ENCODE measurements at places on chromosomes 7 and 10.

DNA sequence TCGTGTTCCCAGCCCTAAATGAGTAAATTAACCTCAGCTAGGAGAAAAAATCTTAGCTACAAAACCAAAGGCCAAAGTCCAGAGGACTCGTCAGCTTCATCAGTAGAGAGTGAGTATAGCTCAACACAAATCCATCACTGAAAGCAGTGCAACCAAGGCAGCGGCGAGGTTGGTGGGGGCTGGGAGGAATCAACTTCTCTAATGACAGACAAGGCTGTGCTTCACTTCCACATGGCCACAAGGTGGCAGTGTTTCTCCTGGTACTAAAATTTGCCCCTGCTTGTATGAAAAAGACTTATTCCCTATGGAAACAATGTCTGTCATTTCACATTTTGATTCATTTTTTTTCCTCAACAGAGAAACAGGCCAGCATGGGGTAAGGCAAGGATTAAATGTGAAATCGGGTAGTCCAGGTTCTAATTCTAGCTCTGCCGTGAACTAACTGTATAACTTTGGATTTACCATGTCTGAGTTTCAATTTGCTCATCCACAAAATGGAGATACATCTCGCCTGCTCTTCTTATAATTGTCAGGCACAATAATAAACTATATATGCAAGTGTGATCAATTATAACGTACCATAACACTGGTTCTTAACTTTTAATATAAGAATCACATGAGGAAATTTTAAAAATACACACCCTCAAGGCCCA is 39.3 kb downstream of the FAS start:
- DNase-seq = peak; percentile 46

DNA sequence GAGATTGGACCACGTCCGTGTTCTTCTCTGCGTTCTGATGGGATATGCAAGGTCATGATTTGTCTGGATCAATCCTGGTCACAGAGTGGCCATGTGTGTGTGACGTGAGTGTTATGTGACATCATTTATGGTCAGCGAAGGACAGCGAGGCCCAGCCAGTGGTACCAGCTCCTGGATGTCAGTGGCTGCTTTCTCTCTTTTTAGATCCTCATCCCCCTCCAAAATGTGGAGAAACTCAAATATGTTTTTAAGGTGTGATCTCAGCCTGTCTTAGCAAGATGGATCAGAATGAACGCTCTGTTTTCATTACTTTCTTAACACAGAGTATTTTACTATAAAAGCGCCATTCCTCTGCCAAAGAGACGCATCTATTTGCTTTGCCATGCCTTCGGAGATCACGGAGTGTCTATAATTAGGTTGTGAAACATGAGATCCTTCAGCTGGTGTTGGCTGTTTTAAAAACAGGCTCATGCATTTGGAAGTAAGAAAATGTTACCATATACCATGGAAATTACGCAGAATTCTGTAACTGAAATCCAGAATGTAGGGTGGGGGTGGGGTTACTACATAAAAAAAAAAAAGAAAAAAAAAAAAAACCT is 245.5 kb upstream of the TCERG1L start:
- no peak for DNase-seq

- no peak for DNase-seq
Measured at GRCh38 chr10:63681993-63682697, 160.9 kb downstream of the REEP3 start.

- no peak for DNase-seq
Measured at GRCh38 chr10:101397140-101397539, 43.2 kb downstream of the BTRC start.

DNA sequence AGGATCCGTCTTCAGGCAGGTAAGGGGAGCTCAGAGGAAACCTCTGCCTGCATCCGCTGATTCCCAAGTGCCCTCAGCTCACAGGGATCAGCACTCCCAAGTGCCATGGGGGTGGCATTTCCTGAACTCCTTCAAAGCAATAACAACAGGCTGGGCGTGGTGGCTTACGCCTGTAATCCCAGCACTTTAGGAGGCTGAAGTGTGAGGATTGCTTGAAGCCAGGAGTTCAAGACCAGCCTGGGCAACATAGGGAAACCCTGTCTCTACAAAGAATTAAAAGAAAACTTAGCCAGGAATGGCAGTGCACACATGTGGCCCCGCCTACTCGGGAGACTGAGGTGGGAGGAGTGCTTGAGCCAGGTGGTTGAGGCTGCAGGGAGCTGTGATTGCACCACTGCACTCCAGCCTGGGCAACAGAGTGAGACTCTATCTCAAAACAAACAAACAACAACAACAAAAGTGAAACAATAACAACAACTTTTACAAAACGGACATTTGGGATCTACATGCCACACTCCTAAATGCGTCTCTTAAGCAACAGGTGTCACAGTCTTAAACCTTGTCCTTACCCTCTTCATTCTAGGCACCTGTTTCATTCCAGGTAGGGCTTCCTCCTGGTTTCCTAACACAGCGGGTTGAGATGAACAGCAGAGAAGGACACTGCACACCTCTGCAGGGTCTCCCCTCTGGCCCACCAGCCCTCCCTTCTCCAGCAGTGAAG is 73.8 kb downstream of the PAXIP1 start:
- DNase-seq = no peak

- no peak for DNase-seq
Measured at GRCh38 chr10:23361665-23362064, 17.1 kb upstream of the C10orf67 start.

DNA sequence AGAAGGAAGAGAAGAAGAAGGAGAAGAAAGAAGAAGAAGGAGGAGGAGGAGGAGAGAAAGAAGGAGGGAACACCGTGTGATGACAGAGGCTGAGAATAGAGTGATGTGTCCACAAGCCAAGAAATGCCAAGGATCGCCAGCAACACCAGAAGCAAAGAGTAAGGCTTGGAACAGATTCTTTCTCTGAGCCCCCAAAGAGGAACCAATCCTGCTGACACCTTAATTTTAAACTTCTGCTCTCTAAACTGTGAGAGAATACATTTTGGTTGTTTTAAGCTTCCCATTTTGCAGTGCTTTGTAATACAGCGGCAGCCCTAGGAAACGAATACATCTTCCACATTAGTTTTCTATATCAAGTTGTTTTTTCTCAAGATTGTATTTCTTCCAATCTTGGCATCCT is 13.9 kb upstream of the WNT8B start:
- no peak for DNase-seq

DNA sequence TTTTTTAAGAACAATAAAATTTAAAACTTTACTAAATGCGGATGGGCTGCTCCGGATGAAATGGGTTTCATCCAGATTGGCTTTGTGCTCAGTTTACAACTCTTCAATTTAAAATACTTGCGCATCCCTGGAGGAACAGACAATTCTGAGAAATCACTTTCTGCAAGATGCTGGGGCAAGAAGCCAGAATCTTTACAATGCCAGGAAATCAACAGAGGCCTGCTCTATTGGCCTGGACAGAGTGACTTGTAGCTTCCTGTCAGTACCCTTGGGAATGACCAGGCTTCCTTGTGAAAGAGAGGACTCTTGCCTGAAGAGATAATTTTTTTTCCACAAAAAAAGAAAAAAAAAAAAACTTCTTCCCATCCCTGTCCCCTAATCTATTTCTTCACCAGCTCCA is 3.9 kb upstream of the FAM13C start:
- DNase-seq = no peak

GRCh38 chr7:19269301-19269700 is 124.1 kb upstream of the FERD3L start:
- DNase-seq = no peak

DNA sequence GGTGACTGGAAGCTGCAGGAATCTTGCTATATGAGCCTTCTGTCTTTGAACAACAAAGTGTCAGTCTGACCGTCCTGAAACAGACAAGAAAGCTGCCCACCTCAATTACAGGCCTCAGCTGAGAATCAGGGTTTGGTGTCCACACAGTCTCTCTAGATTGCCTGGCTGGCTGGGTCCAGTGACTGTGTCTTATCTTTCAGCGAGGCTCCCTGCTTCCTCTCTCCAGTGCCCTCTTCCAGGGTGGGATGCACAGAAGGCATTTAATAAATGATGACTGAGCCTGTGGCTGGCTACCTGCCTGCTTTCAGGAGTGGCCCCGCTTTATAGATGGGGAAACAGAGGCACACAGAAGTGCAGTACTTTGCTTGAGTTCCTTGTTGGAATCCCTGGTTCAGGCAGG is 27.4 kb downstream of the FGF8 start:
- DNase-seq = no peak

DNA sequence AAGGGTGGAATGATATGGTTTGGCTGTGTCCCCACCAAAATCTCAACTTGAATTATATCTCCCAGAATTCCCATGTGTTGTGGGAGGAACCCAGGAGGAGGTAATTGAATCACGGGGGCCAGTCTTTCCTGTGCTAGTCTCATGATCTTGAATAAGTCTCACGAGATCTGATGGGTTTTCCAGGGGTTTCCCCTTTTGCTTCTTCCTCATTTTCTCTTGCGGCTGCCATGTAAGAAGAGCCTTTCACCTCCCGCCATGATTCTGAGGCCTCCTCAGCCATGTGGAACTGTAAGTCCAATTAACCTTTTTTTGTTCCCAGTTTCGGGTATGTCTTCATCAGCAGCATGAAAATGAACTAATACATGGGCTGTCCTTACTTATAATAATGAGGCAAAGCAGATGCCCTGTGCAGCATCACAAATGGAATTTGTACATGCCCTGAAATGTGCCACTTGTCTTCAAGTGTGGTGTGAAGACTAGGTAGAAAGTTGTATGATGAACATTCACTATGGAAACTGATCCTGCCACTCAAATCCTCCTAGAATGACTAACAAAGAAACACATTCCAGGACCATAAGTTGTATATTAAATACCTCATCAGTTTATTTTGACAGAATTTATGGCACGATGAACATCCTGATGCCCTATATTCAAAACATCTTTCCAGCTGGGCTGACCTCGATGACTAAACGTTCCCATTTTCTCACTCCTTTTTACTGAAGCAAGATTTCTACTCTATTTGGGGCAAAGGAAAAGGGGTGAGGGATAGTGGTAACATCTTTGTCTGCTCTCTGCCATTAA is 122.8 kb upstream of the CTTNBP2 start:
- no peak for DNase-seq

DNA sequence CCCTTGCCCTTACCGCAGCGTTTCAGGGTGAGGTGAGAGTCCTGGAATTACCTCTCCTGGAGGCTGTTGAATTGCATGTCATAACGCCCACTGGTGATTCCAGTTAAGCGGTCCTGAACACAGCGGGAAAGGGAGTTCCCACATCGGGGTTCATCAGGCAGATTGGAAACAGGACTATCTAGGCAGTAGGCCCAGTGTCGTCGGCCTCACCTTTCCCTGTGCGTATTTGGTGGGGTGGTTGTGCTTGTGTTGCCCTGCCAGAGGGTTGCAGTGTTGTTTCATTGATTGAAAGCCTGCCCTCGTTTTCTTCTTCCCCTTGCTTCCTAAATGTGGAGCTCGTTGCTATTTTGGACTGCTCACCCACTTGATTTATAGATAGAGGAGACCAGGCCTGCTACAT is 10.6 kb upstream of the SUN1 start:
- DNase-seq = no peak

- DNase-seq = no peak
Measured at GRCh38 chr7:131061818-131062217, 265.9 kb upstream of the MKLN1 start.

- DNase-seq = no peak
Measured at GRCh38 chr10:43295436-43295835, 28.6 kb upstream of the RASGEF1A start.

DNA sequence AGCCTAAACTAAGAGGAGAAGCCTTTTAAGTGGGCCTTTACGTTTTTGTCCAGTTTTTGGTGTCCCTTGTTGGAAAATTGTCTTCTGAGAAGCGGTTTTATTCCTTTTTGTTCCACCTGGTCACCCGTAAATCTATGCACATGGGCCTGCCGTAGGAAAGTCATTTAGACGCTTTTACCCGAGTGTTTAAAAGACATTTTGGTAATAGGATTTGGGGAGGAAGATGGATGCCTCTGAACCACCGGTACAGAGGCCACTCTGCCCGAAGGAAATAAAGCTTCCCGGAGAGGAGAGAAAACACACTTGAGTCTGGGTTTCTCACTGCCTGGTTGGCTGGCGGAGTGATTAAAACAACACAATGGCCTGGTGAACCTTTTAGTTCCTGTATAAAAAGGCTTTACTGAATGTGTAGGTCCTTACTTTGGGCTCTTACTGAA is 760 bp downstream of the THNSL1 start:
- DNase-seq = no peak

DNA sequence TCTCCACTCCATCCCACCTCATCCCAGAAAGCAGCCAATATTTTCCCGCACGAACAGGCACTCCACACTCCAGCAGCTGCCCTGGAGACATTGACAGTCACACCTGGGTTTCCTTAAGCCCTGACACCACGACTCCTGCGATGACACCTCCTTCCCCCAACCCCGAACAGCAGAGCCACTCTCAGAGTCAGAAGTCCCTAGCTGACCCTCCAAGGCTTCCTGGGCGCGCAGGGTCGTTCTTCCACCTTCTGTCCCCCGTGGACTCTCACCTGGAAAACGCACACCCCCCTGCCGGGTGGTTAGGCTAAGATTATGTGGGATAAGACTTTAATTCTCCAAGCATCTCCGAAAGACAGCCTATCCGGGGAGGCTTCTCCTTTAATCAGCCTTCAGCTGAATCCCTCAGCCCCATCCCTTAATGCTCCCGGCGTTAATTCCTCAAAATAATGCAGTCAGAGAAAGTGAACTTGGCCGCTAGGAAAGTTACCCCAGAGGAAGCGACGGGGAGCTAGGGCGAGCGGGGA is 1.1 kb downstream of the DENND11 start:
- no peak for DNase-seq

DNA sequence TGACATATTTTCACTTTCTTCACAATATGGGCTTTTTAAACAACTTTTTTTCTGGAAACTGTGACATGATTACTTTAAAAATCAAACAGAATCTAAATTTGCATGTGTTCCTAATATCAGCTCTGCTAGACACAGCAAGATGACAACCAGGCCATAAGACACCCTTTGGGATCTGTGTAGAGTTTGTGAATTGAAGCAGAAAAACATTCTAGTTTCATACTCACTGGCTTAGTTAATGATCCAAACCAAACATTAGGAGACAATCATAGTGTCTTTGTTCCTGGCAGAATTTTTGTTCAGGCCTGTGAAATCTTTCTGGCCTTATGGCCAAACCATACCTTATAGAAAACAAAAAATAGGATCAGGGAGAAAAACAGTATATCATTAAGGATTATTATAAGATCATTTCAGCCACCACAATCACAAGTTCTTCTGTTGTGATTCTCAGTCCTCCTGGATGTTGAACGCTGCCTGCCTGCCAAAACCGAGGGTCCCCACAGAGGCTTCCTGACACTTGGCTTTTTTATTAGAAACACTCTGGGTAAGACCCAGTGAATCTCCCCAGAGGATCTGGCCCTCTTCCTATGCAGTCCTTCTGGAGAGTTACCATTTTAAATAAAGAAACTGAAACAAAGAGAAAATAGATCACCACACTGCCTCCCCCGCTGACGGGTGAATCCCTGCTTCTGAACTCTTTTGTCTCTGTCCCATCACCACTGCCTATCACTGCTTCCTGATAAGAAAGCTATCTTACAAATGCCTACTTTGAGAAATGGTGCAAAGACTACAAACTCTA is 79.2 kb upstream of the PPP1R3C start:
- no peak for DNase-seq

Measured in stimulated activated CD4-positive, alpha-beta T cell treated with anti-CD3 and anti-CD28 coated beads, Interleukin-15, amount 100 ng/mL, for 1 hour (primary cell).